Colonic mucosa (tissue), 4 donors: ENCODE measurements at places on chromosomes 2 and 18.
A peak's percentile ranks its signal among the peaks of the same experiment; 100 is the strongest.

DNA sequence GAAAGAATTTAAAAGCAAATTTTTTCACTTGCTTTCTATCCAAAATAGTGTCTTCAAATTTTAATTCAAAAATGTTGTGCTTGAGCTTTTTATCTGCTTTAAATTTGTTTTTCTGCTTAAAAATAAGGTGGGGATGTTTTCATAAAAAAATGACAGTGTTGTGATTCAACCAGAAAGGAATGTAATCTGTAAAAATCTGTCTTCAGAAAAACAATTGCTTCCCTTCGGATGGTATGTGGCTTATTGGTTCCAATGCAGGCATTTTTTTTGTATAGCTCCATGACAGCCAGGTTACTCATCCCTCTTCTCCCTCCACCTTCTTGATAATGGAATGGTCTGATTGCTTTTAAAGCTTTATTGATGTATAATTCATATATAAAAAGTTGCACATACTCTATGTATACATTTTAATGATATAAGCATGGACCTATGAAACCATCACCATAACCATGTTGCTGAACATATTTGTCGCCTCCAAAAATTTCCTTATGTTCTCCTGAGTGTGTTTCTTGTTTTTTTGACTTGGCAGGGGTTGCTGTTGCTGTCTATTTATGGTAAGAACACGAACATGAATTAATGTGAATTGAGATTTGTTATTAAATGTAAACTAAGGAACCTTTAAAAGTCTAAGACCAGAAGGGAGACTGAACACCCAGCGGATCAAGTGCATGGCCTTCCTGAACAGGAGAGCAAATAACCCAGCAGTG lies 363.7 kb upstream of the SPHKAP start:
- no peaks in the 10 kb centered on the region for H3K27me3 ChIP-seq
- H3K4me1 ChIP-seq: no peaks in the 10 kb centered on the region
- DNase-seq: no peak
- H3K4me3 ChIP-seq: no peak overlapping the region

DNA sequence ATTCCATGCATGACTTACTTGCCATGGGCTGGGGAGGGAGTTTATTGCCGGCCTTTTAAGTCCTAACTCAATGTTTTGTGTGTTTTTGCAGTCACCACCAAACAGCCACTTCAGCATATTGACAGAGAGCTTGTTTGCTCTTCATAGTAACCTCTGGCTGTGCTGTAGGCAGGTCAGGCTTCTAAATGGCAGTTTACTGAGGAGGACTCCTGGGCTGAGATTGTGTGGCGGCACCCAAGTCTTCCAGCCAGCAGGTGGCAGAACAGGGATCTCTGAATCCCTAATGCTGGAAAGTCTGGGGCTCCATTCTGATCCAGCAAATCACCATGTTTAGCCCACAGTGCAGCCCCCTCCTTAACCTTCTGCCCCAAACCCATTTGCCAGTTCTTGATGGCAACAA lies 121.2 kb downstream of the CAPN13 start:
- H3K27ac ChIP-seq: no peak overlapping the region
- H3K4me1 ChIP-seq: no peaks in the 10 kb centered on the region
- H3K27me3 ChIP-seq: no peaks in the 10 kb centered on the region
- no peaks in the 10 kb centered on the region for H3K36me3 ChIP-seq
- no peak overlapping the region for H3K4me3 ChIP-seq

- H3K4me1 ChIP-seq: no peaks in the 10 kb centered on the region
- no peaks in the 10 kb centered on the region for H3K27me3 ChIP-seq
- no peaks in the 10 kb centered on the region for H3K36me3 ChIP-seq
- H3K4me3 ChIP-seq: no peak overlapping the region
- no peak for DNase-seq
Observed at GRCh38 chr2:38892819-38893218, 3.1 kb downstream of the ARHGEF33 start.

- H3K27me3 ChIP-seq: no peaks in the 10 kb centered on the region
- H3K4me1 ChIP-seq: no peaks in the 10 kb centered on the region
- H3K27ac ChIP-seq: peak overlapping the region; percentile 83
- H3K36me3 ChIP-seq: no peaks in the 10 kb centered on the region
- H3K4me3 ChIP-seq: peak overlapping the region; percentile 62
- peak; percentile 53 for DNase-seq
Observed at GRCh38 chr2:207164006-207164831, 1.5 kb downstream of the KLF7 start.

DNA sequence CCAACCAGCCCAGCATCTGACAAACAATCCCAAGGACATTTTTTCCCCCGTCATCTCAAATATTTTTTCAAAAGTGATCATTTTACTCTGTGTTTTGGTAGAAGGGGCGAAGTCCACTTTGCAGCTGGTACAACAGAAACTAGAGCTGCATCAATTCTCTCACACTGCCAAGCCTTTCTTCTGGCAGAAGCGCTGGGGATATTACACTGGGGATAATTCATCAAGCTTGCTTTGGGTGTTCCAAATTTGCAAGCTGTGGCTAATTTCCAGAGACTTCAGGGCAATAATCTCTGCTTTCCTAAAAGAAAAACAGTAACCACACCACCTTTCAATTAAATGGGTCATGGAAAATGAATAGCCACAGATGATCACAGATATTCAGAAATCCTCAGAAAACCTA lies 238.3 kb downstream of the SLC8A1 start:
- H3K27ac ChIP-seq: no peak overlapping the region
- H3K27me3 ChIP-seq: no peaks in the 10 kb centered on the region
- H3K36me3 ChIP-seq: no peaks in the 10 kb centered on the region
- no peak overlapping the region for H3K4me3 ChIP-seq
- DNase-seq: no peak

- no peaks in the 10 kb centered on the region for H3K4me1 ChIP-seq
- no peaks in the 10 kb centered on the region for H3K36me3 ChIP-seq
- DNase-seq: no peak
- H3K27ac ChIP-seq: no peak overlapping the region
- H3K27me3 ChIP-seq: no peaks in the 10 kb centered on the region
- H3K4me3 ChIP-seq: no peak overlapping the region
Observed at GRCh38 chr2:99275882-99276281, 20.4 kb upstream of the LYG2 start.

DNA sequence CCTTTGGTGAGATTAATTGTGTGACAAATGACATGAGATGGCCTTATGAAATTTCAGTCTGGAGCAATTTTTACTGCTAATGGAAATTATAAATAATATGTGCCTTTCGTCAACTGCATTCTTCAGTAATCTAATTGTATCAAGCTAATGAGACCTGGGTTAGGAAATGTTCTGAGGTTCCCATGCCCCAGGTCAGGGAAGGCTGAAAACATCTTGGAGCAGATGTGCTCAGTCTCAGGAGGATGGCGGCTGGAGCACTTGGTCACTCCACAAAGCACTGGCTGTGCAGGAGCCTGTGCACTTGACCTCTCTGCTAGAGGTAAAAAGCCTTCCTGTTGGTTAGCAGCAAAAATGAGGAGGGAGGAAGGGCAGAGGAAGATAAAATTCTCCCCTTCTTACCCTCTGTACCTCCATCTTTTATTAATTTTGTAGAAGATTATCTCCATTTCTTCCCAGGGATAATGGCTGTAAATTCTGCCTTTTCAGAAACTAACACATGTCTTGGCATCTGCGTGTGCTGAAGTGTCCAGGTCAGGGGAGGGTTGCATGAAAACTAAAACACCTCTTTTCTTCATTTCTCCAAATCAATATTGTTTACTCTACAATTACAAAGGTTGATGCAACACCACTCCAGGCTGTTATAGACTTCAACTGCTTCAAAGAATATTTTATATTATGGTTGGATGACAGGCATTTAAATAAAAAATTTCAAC lies 1606.4 kb upstream of the ACVR2A start:
- H3K27ac ChIP-seq: no peak overlapping the region
- no peaks in the 10 kb centered on the region for H3K4me1 ChIP-seq
- no peak overlapping the region for H3K4me3 ChIP-seq
- no peaks in the 10 kb centered on the region for H3K36me3 ChIP-seq
